ENCODE measurements at places on chromosomes 16 and 17. TPM values are rescaled to one million over a fixed set of nuclear protein-coding genes. Genes with fewer than 3 reads are reported as not detected.
A peak's percentile ranks its signal among the peaks of the same experiment; 100 is the strongest.

DNA sequence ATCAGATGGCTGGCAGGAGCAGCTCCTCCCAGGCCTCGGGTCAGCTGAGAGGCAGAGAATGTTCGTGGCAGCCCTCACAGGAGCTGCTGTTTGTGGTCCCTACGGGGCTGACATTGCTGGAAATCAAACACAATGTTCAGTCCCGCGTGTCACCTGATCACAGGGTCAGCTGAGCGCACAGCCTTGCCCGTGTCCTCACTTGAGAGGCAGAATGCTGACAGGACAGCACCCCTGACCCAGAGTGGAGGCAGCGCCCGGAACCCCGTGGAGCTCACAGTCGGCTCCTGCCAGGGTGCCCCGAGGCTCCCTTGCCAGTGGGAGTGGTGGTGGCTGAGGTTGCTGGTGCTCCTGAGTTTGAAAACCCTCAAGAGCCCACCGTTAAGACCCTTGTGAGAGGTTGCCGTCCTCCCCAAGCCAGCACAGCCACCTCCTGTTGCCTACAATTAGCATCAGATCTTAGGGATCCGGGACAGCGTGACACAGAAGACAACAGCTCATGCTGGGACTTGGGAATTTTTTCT lies 3.6 kb upstream of the CHMP6 start:
- H3K27me3 ChIP-seq = peaks cover 7% of the 10 kb centered on the region
- H3K4me1 ChIP-seq = no peaks in the 10 kb centered on the region

DNA sequence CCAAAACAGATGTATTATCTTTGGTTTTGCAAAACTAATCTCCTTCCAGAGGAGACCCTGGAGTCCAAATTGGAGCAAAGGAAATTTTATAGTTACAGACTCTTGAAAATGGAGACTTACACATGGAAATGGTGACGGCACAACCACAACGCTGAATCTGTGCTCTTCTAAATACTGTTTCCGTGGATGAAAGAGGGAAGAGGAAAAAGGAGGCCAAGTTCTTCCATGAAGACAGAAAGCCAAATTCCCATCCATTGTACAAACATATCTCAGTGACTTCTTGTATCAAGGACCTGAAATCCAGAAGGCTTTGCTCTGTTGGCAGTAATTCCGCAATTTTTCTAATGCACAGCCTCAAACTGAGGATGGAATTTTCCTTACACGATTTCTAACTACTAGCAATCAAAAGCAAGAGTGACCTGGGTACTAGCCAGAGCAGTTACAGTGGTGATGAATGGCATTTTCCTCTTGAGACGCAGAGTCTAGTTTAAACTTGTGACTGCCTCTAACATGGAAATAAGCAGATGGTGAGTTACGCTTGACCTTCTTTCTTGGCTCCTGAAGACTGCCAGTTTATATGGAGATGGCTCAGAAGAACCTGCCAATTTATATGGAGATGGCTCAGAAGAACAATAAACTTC lies 38.5 kb downstream of the VPS53 start:
- DNase-seq = no peak
- H3K27ac ChIP-seq = no peak overlapping the region
- no peak overlapping the region for H3K4me3 ChIP-seq

- peaks cover 2% of the 10 kb centered on the region for H3K4me1 ChIP-seq
- H3K36me3 ChIP-seq = peaks cover 42% of the 10 kb centered on the region
These were observed 39.5 kb downstream of the NDEL1 start for GRCh38 chr17:8475227-8475626.

GRCh38 chr17:34683390-34683789 lies 104.0 kb downstream of the TMEM132E start:
- H3K27me3 ChIP-seq = peaks cover 3% of the 10 kb centered on the region
- no peak for DNase-seq
- no peaks in the 10 kb centered on the region for H3K36me3 ChIP-seq
- H3K4me1 ChIP-seq = no peaks in the 10 kb centered on the region

GRCh38 chr16:15032547-15033308 lies 23.1 kb downstream of the NTAN1 start:
- H3K36me3 ChIP-seq = peaks cover 62% of the 10 kb centered on the region
- H3K27ac ChIP-seq = no peak overlapping the region
- H3K4me1 ChIP-seq = peaks cover 21% of the 10 kb centered on the region
- H3K4me3 ChIP-seq = peak overlapping the region; percentile 49

GRCh38 chr17:8392274-8392673 lies 5.4 kb downstream of the RNF222 start:
- DNase-seq = no peak
- no peak overlapping the region for H3K27ac ChIP-seq
- peaks cover 6% of the 10 kb centered on the region for H3K36me3 ChIP-seq
- no peak overlapping the region for H3K4me3 ChIP-seq

GRCh38 chr17:57388131-57388725 lies 131.9 kb downstream of the MSI2 start:
- no peak overlapping the region for H3K4me3 ChIP-seq
- H3K27me3 ChIP-seq = peaks cover 8% of the 10 kb centered on the region
- peaks cover 32% of the 10 kb centered on the region for H3K36me3 ChIP-seq
- peaks cover 14% of the 10 kb centered on the region for H3K4me1 ChIP-seq

GRCh38 chr17:62178579-62178978 lies 113.5 kb upstream of the MED13 start:
- H3K27ac ChIP-seq = no peak overlapping the region
- no peaks in the 10 kb centered on the region for H3K36me3 ChIP-seq
- DNase-seq = no peak

DNA sequence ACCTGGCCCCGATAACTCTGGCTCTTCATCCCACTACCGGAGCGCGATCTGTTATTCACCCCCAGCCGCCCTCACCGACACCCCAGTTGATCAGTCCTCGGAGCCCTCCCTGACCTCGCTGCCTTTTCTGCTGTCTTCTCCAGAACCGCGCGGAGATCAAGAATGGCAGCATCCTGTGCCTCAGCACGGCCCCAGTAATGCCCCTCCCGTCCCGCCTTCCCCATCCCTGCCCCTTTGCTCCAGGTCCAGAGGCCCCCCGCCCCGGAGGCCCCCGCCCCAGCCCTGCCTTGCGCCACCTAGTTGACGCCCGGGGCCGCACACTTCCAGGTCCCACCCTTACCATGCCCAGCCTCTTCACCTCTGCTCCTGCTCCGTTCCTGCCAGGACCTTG lies 872 bp downstream of the ELMO3 start:
- DNase-seq = peak; percentile 60
- peaks cover 33% of the 10 kb centered on the region for H3K4me1 ChIP-seq
- peaks cover 22% of the 10 kb centered on the region for H3K36me3 ChIP-seq
- peaks cover 21% of the 10 kb centered on the region for H3K27me3 ChIP-seq
- H3K4me3 ChIP-seq = peak overlapping the region; percentile 82

GRCh38 chr16:89624777-89625761 lies 11.6 kb downstream of the DPEP1 start:
- H3K27me3 ChIP-seq = peaks cover 11% of the 10 kb centered on the region
- H3K4me3 ChIP-seq = peak overlapping the region; percentile 32
- peaks cover 19% of the 10 kb centered on the region for H3K36me3 ChIP-seq
- peak overlapping the region; percentile 7 for H3K27ac ChIP-seq

- H3K4me1 ChIP-seq = peaks cover 7% of the 10 kb centered on the region
- H3K27ac ChIP-seq = peak overlapping the region; percentile 65
- DNase-seq = no peak
- peaks cover 6% of the 10 kb centered on the region for H3K27me3 ChIP-seq
These were observed 6.7 kb upstream of the PHKG2 start for GRCh38 chr16:30741461-30741914.

DNA sequence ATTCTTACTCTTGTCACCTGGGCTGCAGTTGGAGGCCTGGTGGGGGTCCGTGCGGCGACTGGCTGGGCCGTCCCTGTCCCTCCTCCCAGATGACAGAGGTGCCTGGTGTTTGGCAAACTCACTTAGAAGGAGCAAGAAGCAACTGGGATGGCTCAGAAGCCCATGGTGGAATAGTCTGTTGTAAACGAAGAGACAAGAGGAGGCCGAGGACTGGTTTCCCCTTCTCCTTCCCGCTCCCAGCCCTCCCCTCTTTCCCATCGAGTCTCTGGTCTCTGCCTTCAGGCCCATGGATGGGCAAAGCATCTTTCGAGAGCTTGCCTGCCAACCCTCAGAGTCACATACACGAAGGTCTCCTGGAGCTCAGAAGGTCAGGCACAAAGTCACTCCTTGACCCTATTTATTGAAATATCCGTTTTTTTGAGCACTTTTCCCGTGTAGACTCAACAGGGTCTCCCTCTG lies 364.4 kb downstream of the SEC14L1 start:
- peaks cover 3% of the 10 kb centered on the region for H3K4me1 ChIP-seq
- no peak overlapping the region for H3K27ac ChIP-seq
- no peak overlapping the region for H3K4me3 ChIP-seq
- peaks cover 18% of the 10 kb centered on the region for H3K36me3 ChIP-seq
- peaks cover 18% of the 10 kb centered on the region for H3K27me3 ChIP-seq

DNA sequence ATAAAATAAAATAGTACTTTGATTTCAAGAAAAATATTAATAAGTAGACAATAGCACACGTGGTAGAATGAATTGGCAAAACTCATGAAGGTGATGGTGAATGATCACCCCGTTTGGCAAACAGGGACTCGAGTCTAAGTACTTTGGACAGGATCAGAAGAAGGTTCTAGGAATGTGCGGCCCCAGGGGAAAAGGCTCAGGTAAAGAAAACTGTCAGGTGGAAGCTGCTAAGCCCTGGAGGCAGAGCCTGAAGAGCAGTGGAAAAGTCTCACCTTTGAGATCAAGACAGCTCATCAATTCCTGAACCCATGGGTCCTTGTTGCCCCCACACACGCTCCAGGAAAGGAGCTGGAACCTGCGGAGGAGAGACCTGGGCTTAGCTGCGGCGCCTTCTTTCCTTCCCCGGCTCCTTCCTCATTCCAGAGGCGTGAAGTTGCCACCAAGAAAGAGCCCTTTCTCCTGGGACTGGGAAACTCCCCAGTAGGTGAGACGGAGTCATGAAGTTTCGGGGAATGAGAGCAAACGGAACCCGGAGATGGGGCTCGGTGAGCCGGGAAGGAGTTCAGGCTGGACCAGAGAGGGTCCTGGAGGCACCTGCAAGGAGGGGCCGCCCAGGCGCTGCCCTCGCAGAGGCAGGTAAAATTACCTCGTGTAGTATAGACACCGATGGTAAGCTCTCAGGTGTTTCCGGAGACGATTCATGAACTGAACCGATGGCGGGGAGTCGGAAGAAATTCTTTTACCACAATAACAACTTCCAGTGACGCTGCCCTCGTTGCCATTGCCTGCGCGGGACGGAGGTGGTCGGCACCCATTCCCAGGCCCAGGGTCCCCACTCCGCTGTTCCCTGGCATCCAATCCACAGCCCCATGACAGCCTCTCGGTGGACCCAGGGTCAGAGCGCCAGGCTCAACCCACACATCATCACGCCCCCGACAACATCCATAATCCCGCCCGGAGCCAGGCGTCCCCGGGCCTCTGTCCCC lies 1.2 kb upstream of the ZMYND15 start:
- H3K27ac ChIP-seq = peak overlapping the region; percentile 42
- H3K36me3 ChIP-seq = no peaks in the 10 kb centered on the region
- H3K4me1 ChIP-seq = peaks cover 9% of the 10 kb centered on the region
- no peak for DNase-seq
- H3K27me3 ChIP-seq = peaks cover 28% of the 10 kb centered on the region
- H3K4me3 ChIP-seq = peak overlapping the region; percentile 85

DNA sequence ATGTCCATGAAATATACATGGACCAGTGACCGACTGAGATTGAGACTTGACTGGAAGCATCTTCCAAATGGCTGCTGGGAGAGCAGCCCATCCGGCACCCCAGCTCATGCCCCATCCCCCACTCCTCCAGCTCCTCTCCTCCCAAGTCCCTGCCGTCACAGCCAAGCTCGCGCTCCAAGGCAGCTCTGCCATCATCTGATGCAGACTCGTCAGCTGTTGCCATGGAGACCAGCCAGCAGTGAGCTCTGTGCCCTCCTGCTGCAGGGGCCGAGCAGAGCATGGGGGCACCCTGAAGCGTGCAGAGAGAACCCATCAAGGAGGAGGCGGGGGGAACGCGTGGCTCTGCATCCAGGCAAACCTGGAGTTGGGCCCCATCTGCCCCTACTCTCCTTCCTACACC lies 74.5 kb upstream of the TNRC6C start:
- H3K36me3 ChIP-seq = no peaks in the 10 kb centered on the region
- no peak for DNase-seq
- peaks cover 8% of the 10 kb centered on the region for H3K27me3 ChIP-seq

GRCh38 chr16:69937465-69937951 lies 13.6 kb upstream of the CLEC18A start:
- DNase-seq = no peak
- H3K4me1 ChIP-seq = no peaks in the 10 kb centered on the region
- H3K4me3 ChIP-seq = no peak overlapping the region

DNA sequence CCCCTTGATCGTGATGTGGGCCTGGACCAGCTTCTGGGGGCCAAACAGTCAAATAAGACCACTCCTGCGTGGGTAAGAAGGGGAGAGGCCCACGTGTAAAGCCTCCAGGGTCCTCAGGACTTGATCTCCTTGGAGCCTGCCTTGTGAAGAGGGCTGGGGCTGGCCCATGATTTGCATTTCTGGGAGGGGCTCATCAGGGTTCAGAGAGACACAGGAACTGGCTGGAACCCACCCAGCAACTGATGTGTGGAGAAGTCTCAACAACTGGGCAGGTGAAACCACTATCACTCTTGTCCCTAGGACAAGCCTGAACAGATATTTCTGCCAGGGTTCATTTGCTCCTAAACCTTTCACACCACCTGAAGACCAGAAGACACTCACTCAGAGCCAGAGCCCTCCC lies 214.7 kb downstream of the ZNF423 start:
- no peak for DNase-seq
- peaks cover 30% of the 10 kb centered on the region for H3K4me1 ChIP-seq
- H3K4me3 ChIP-seq = no peak overlapping the region
- H3K27ac ChIP-seq = no peak overlapping the region
- H3K27me3 ChIP-seq = peaks cover 23% of the 10 kb centered on the region
- H3K36me3 ChIP-seq = peaks cover 30% of the 10 kb centered on the region

DNA sequence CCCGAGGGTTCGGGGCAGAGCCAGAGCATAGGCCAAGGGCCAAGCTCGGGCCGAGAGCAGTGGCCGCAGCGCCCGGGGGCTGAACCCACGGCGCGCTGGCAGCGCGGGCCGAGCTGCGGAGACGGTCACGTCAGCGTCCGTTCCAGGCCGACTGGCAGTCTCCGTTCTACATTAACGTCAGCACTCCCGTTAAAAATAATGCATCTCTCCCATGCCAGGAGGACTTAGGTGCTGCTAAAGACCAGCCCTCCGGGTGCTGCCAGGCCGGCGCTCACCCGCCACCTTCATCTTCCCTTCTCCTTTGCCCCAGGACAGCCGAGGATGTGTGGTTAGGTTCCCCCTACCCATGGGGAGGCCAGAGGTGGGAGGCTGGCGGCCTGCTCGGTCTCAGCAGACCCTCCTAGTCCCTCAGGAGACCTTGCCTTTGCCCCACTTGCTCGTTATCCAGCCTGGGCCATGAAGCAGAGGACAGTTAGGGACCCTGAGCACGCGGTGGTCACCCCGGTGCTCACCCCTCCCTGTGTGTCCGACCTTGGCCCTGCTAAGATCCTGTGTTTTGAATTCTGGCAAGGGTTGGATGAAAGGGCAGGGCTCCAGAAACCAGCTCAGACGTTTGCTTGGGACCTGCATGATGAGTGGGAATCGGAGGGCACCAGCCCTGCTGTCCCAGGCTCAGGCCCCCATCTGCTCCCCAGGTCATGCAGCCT lies 572 bp downstream of the MPG start:
- H3K36me3 ChIP-seq = peaks cover under 1% of the 10 kb centered on the region
- H3K27me3 ChIP-seq = peaks cover 7% of the 10 kb centered on the region
- H3K27ac ChIP-seq = peak overlapping the region; percentile 57
- peak overlapping the region; percentile 89 for H3K4me3 ChIP-seq
- H3K4me1 ChIP-seq = peaks cover 18% of the 10 kb centered on the region

The PERCC1 gene
- not detected for total RNA-seq

The SLC35G6 gene
- not detected for total RNA-seq

The MEIOB gene
- total RNA-seq = not detected

The JUP gene
- 330 TPM for total RNA-seq

The JPT2 gene
- 180 TPM for total RNA-seq

The C17orf78 gene
- not detected for total RNA-seq

The KRTAP1-1 gene
- total RNA-seq = not detected

The RHBDF1 gene
- 60.7 TPM for total RNA-seq

The EFNB3 gene
- 61.9 TPM for total RNA-seq

The TMEM100 gene
- total RNA-seq = 29.3 TPM

The DHRS7C gene
- total RNA-seq = 0.31 TPM
